ENCODE measurements at places on chromosomes 12 and 14.
A peak's percentile ranks its signal among the peaks of the same experiment; 100 is the strongest.

GRCh38 chr12:65414526-65414925 is 136.0 kb downstream of the MSRB3 start:
- no peak for DNase-seq

DNA sequence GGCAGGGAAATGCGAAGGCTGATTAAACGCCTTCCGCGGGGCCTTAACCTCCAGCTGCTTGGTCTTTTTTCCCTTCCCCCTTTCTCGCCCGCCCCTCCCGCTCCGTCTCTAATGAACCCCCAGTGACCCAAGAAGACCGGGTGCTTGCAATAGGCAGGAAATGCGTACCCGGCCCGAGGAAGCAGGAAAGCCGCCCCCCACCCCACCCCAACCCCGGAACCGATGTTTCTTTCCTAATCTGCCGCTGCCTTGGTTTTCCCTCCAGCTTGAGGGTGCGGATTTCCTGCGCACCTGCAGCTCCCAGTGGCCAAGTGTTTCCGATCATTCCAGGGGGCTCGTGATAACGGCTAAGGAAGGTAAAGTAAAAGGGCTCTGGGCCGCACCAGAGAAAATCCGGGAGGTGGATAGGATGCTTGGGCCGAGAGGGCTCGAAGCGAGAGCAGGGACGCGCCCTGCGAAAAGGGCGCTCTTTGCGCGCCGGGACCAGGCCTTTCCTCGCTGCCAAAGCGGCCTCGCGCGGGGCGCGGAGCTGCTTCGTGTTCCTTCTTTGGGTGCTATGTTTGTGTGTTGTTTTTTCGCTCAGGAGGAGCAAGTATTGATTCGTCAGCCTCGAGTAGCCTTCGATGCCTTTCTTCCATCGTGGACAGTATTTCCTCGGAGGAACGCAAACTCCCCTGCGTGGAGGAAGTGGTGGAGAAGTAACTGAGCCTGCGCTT is 983 bp downstream of the MYF6 start:
- no peak for DNase-seq

GRCh38 chr14:68012871-68013270 is 193.3 kb downstream of the RAD51B start:
- DNase-seq, result no peak

DNA sequence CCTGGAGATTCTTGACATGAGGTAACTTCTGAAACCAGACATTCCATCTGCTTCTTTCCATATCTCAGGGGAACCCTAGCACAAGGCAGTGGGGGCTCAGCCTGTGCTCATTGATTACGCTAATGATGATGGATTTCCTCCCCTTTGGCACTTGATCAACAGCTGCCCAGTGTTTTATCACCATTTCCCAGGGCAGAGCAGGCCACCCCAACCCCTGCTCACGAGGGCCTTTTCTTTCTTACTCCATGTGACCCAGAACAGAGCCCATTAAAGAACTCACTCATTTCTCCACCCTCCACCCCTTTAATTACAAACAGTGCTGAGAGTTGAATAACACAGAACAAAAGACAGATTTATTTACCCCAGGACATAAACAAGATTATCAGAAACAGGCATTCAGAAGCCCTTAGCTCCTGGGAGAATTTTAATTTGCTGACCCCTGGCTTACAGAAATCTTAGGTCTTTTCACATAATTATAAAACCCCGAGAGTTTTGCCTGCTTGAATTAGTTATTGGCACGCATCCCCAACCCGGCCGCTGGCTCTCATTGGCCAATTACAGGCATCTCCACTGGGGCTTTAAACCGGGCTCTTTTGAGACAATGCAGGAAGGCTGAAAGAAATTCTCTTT is 32.0 kb upstream of the CCDC60 start:
- DNase-seq, result no peak

GRCh38 chr12:111197376-111197944 is 171.4 kb downstream of the PHETA1 start:
- DNase-seq, result no peak

- peak; percentile 90 for DNase-seq
These were observed 1037.8 kb downstream of the TMEM121 start for GRCh38 chr14:106564058-106564643.

GRCh38 chr14:50786751-50787464 is 44.1 kb downstream of the NIN start:
- DNase-seq, result no peak

GRCh38 chr14:37903343-37904191 is 304.1 kb upstream of the SSTR1 start:
- peak; percentile 62 for DNase-seq

- no peak for DNase-seq
These were observed 109.1 kb upstream of the MAX start for GRCh38 chr14:65211341-65211987.

DNA sequence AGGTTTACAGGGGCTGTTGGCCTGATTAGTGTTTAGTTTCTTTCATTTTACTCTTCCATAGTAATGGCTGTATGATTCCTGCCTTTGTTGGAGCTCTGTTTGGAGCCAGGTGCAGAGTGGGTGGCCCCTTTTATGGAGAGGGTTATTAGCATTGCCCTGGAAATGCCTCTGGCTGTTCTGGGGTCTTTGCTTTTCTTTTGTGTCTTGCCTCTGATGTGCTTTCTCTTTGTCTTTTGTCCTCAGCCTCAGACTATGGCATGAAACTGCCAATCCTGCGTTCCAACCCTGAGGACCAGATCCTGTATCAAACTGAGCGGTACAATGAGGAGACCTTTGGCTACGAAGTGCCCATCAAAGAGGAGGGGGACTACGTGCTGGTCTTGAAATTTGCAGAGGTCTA is 6.9 kb downstream of the MLEC start:
- no peak for DNase-seq

- no peak for DNase-seq
These were observed 83.6 kb downstream of the ALX1 start for GRCh38 chr12:85363382-85364190.

DNA sequence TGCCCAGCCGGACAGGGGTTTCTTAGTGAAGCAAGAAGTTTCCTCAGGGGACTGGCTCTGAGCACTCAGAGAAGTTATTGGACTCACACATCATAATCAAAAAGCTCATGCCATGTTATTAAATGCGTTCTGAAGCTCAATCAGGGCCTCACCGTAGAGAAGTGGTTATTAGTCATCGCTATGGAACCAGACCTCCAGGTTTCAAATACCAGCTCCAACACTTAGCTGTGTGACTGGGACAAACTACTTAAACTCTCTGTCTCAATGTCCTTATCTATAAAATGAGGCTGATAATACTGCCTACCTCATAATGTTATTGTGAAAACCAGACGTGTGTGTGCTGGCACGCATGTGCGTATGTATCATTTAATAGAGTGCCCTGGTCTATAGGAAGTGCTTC is 7.3 kb downstream of the STAT6 start:
- no peak for DNase-seq

DNA sequence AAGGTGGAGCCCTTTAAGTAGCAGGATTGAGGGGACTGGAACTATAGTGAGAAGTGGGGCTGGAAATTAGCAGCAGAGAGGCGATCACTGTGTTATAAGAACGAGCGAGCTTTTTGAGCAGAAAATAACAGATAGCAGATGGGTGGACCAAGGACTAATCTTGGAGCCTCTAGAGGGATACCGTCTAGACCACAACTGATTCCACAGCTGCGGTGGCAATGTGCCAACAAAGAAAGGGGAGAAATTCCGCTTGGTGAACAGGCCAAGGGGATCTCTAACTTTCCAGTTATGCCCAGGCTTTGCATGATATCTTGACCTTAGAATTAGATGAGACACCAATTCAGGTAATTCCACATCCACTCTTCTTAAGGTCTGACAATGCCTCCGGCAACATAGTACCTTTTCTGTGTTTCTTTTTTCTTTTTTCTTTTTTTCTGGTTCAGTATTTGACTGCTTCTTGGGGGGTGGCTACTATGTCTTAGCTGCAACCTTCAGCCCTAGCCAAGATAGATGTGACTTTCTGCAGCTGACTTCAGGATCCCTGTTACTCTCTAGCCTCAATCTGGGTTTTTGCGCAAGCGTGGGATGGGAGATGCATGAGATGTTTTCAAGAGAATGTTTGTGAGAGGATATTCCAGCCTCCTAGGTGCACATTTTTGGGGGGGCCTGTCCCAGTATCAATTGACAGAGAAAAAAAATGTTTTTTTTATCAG is 143.4 kb upstream of the CPSF6 start:
- no peak for DNase-seq

Measured in activated CD4-positive, alpha-beta T cell treated with anti-CD3 and anti-CD28 coated beads, Interleukin-2, amount 10 ng/mL, durations not matched to agents 24 days and 14 days (primary cell).